ENCODE measurements at places on chromosomes 6 and 20.

GRCh38 chr20:23242556-23243180 is 107.9 kb upstream of the NXT1 start:
- no peak for DNase-seq

DNA sequence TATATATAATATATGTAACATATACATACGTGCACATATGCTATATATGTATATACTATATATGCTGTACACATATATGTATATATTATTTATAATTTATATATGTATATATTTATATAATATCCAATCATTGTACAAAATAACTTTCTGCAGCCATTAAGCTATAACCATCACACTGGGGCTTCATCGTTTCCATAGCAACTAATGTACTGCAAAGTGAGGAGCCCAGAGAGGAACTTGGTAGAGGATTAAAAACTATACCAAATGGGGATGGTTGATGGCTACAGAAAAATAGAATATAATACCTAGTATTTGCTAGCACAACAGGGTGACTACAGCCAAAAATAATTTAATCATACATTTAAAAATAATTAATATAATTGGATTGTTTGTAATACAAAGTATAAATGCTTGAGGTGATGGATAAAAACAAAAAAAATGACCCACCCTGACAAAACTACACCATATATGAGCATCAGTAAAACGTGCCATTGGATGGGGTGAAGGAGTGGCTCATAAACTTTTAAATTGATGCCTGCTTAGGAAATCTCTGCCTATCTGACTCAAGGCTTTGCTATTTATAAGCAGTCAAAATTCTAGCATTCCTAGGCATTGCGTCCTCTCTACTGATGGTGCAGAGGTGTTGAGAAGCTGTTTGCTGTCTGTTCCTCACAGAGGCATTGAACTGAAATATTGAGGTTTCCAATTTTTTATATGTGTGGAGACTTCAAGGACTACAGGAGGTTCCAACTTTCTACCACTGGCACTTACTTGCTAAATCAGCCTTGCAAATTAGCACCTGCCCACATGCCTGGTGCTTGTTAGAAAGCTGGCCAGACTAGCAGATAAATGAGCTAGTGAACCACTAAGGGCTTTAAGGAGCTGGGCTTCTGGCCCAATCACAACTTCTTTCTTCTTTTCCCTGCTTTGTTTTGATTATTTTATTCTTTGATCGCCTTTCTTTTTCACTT is 190.1 kb downstream of the SCP2D1 start:
- no peak for DNase-seq

DNA sequence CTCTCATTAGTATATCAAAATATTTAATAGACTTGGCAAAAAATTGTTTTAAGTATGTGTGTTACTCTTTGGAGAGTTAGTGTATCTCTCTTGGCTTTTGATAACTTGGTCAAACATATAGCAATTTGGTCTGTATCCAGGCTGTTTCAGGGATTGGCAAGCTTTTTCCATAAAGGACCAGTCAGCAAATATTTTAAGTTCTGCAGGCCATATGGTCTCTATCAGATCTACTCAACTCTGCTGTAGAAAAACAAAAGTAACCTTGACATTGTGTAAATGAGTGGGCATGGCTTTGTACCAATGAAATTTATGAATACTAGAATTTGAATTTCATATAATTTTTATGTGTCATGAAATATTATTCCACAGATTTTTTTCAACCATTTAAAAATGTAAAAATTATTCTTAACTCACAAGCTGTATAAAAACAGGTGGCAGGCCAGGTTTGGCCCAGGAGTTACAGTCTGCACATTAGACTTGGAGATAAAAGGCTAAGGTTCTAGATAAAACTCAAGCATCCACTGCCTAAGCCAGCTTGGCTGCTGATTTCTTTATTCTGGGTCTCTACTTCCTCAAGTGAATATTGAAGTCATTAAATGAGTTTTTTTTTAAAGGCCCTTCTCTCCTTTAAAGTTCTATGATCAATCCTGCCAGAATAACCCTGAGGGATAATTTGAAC is 13.7 kb downstream of the GSTA4 start:
- DNase-seq: no peak

DNA sequence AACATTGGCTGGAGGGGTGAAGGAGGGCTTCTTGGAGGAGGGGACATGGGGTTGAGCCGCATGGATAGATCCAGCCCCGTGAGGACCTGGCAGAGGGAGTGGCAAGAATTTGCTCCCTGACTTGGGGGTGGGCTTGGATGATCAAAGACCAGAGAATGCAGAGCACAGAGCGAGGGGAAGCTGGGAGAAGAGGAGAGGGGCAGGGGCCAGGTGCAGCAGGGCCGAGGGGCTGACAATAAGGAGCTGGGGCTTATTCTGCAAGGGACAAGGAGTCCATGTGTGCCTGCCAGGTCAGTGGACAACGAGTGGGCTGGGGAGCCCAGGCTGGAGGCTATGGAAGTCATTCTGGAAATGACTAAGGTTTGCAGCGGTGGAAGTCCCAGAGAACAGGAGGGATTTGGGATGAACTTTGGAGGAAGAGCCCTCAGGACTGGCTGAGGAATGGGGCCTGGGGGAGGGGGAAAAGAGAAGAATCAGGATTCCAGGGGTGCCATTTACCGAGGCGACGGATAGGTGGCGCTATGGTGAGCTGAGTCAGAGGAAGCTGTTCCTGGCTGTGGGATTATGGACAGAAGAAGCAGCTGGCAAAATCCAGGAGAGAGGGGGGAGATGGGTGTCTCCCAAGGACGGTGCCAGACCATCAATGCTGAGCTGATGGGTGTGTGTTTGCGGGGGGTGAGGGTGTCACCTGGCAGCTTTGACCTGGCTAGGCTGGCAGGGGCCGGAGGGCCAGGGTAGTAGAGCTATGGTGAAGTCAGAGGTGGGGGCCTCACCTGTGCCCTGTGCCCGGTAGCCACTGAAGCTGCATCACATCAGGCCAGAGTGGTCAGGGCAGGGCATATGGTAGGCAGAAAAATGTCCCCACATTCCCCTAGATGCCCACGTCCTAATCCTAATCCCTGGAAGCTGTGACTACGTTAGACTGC is 7.8 kb downstream of the KCNG1 start:
- DNase-seq: peak; percentile 65

DNA sequence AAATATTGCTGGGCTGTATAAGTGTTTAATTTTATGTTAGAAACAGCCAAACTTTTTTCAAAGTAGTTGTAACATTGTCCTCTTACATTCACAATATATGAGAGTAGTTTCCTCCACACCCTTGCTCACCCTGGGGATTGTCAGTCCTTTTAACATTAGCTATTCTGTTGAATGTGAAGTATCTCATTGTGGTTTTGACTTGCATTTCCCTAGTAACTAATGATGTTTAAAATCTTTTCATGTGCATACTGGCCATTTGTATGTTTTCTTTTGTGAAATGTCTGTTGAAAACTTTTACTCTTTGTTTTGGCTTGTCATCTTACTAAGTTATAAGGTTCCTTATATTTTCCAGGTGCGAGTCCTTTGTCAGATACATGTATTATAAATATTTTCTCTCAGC is 32.9 kb downstream of the TRIM38 start:
- no peak for DNase-seq

- DNase-seq: no peak
Measured at GRCh38 chr6:161204866-161205557, 68.8 kb downstream of the AGPAT4 start.

DNA sequence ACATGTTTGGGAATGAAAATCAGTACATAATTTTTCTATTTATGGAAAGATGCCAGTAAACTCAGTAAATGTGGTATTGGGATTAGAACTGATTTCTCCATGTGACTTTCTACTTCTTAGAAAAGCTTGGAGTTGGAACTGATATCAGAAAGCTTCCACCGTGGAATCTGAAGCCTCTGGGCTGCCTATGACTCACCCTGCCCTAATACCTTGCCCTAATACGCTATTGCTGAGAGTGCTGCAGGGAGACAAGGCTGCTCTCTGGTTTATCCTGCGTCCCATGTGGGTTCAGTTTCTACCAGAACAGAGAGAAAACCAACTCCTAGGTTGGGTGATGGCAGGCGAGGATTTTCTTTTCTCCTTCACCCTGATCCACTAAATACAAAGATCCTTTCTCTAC is 3.3 kb upstream of the STMND1 start:
- no peak for DNase-seq

GRCh38 chr6:28648035-28648877 is 122.6 kb downstream of the GPX5 start:
- peak; percentile 63 for DNase-seq

GRCh38 chr6:68635412-68635705 is 277 bp downstream of the ADGRB3 start:
- DNase-seq: no peak

- DNase-seq: no peak
Measured at GRCh38 chr6:24919056-24919892, 16.5 kb downstream of the RIPOR2 start.

DNA sequence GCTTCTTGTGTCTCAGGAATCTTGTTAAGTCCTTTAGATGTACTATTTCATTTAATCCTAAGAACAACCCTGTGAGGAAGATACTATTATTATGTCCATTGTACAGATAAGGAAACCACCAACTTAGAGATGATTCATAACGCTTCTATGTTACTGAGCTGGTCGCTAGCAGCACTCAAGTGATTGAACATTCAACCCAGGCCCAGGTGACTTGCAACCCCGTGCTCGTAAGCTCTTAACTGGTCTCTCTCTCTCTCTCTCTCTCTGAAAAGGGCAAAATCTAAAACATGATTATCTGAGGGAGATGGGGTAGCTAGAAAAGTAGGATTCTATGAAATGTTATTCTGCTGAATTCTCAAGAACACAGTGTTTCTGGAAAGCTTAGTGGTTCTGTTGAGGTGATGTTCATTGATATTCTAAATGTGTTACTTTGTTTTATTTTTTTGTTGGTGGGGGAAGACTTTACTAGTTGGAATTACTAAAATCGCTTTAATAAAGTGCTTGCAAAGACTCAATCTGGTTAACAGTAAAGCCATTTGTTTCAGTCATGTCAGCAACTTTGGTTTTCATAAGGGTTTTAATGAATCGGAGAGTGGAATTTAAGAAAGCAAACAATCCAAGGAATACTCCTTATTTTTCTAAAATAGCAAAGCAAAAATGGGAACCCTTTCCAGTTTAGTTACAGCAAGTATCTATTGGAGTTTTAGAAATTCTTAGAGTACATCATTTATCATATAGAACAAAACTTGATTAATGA is 265.0 kb upstream of the TAB2 start:
- no peak for DNase-seq

DNA sequence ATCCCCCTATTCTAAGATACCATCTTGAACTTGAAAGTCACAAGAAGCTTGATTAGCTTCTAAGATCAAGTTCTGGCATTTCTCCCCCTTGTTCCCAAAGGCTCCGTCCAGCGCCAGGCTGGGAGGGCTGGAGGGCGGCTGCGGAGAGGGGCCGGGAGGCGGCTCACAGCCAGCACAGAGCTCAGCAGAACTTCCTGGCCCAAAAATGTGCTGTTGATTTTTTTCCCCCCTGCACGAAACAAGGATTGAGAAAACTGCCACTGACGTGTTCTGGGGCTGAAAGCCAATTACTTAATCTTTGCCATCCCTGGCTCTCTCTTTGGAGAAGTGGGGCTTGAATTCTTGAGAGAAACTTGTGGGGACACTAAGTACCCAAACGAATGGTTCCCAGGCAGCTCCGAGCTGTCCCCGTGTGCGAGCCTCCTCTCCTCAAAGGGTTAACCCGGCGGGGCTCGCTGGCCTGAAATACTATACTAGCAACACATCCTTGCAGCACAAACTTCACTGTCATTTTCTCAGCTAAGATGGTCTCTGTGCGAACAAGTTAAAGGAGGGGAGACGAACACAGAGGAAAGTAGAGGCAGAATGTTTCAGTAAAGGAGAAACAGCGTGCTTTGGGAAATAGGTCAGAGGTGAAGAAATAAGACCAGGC is 452 bp downstream of the TRAF3IP2 start:
- DNase-seq: peak; percentile 58

- no peak for DNase-seq
Measured at GRCh38 chr6:156658966-156659821, 118.0 kb upstream of the ARID1B start.

DNA sequence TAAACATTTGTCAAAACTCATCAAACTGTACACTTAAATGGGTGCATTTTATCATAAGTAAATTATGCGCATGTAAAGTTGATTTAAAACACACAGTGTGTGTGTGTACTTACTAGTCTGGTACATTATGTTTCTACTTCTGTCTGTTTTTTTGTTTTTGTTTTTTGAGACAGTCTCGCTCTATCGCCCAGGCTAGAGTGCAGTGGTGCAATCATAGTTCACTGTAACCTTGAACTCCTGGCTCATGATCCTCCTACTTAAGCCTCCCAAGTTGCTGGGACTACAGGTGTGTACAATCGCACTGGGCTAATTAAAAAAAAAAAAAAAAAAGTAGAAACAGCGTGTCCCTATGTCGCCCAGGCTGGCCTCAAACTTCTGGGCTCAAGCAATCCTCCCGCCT is 23.0 kb upstream of the FKBP5 start:
- DNase-seq: no peak

Data from colonic mucosa (tissue), 4 donors.